ENCODE measurements at places on chromosomes 2 and 18.

GRCh38 chr2:196380575-196380974 is 209.2 kb upstream of the STK17B start:
- DNase-seq: no peak

DNA sequence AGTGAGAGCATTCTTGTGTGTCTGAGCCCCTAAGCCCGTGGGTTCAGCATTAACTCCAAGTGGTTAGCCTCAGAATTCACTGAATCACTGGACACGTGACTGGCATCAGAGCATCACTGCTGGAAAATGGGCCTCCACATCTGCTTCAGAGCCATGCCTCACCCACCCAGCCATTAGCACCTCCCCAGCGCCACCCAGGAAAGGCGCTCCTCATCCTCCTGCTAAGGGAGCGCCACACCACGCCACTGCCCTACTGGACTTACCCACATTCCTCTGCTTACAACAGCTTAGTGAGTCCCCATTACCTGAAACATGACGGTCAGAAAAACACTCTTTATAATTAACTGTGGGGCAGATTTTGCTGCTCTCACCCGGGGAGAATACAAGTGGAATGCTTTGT is 442.6 kb upstream of the MYT1L start:
- no peak for DNase-seq

GRCh38 chr2:112150447-112150846 is 12.3 kb downstream of the FBLN7 start:
- DNase-seq: no peak

DNA sequence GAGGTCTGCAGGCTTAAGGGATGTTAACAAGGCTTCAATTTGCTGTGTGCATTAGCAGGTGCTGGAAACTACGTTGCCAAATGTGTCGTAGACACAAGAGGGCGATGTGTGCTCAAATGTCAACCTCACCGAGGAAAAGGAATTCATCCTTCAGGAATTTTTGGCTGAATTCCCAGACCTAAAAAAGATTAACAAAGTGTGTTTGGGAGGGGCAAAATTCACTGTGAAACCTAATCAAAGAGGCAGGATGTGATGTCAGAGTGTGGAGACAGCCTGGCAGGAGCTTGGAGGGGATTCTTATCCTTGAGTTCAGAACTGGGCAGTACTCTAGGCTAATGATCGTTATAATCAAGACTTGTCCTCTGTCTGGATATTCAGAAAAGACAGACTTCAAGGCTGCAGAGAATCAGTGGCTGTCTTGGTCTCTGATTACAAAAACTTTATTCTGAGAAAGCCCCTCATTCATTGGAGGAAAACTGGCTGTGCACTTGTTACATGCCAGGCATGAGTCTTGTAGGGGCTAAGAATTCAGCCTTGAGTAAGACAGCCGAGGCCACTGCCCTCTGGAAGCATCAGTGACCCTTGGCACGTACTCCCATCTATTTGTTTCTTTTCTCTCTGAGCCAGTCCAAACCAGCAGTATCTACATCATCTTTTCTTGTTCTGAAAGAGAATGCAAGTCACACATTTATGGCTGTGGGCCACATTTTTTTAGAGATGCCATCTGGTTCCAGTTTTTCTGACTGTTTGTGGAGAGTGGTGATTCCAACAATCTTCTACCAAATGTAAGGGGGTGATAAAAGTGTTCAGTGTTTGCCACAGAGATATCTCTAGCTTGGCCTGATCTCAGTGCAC is 18.7 kb upstream of the SCYGR1 start:
- DNase-seq: no peak

DNA sequence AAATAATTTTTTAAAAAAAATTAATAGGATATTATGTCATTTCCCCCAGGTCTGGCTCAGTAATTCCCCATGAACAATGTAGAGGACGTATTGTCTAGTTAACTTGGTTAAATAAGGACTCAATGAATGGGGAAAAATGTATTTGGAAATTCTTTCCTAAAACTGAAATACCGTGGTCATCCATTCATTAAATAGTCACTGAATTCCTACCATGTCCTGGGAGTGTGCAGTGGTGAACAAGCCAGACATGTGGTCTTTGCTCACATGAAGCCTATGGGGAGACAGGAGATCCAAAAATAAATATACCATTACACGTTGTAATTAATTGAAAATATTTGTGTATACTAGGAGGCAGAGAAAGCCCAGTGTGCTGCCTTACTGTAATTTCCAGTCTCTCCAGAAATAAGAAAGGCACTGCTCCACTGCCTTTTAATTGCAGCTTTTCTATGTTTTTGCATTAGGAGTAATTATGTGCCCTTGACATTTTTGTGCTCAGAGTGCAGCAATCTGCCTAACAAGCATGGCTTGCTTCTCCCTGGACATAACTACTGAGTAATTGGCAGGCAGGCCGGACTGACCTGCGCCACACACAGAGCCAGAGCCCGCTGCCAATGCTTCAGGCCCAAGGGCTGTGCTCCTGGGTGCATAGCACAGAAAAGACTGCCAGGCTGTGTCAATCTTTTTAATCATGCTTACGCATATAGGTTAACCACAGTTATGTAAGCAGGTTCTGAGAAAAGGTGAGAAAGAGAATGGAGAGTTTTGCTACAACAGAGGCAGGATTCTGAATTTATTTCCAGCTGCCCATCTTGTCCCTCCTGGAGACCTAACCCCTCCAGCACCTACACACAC is 22.2 kb upstream of the TTC39C start:
- peak; percentile 52 for DNase-seq

- no peak for DNase-seq
These were observed 4.5 kb downstream of the STK17B start for GRCh38 chr2:196166876-196167275.

DNA sequence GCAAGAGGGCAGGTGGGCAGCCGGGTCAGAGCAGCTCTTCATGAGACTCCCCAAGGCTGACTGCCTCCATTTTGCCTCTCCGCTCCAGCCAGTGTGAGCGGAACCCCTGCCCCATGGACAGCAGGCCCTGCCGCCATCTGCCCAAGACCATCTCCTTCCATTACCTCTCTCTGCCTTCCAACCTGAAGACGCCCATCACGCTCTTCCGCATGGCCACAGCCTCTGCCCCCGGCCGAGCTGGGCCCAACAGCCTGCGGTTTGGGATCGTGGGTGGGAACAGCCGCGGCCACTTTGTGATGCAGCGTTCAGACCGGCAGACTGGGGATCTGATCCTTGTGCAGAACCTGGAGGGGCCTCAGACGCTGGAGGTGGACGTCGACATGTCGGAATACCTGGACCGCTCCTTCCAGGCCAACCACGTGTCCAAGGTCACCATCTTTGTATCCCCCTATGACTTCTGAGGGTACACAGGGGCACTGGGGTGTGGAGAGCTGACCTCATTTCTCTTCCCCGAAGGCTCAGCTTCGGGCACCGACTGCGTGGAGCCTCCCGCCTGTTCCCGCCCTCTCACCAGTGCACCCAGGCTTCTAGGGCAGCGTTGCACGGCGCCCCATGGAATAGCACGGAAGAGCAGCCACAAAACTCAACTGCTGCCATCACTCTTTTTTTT is 49.0 kb downstream of the FBLN7 start:
- DNase-seq: no peak

DNA sequence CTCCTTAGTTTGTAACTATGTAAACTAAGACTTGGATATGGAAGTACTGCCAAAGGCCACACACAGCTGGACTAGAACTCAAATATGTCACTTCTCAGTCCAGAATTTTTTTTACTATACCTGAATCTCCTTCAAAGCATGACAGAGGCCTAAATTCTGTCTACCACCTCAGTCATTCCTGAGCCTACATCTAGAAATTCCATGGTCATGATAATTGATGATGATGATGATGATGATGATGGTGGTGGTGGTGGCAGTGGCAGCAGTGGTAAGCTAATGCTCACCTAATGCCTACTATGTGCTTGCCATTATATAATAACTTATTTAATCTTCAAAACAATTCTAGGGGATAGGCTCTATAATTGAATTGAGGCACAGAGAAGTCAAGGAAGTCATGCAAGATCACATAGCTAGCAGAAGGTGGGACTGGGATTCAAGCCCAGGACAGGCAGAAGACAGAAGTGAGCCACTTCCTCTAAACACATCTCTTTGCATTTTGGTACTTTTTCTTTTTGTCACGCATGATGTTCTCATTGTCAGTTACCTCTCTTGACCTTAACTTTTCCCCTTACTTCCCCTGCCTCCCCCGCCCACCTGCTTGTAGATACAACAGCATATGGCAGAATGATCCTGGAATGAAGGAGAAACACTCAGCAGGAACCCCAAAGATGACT is 539.3 kb downstream of the TNS1 start:
- DNase-seq: no peak

GRCh38 chr2:190579915-190580846 is 45.7 kb upstream of the NEMP2 start:
- DNase-seq: no peak

All from T-helper 9 cell (primary cell).